Spleen (tissue), 13 donors: ENCODE measurements at places on chromosomes 7 and 10. TPM values are rescaled to one million over a fixed set of nuclear protein-coding genes. Genes with fewer than 3 reads are reported as not detected.
A peak's percentile ranks its signal among the peaks of the same experiment; 100 is the strongest.

VWA2 gene
- 0.02 TPM for polyA plus RNA-seq

NUPR2 gene
- polyA plus RNA-seq = not detected

GRCh38 chr7:1160670-1161021, 650 bp upstream of the ZFAND2A start:
- peak; percentile 89 for DNase-seq

DNA sequence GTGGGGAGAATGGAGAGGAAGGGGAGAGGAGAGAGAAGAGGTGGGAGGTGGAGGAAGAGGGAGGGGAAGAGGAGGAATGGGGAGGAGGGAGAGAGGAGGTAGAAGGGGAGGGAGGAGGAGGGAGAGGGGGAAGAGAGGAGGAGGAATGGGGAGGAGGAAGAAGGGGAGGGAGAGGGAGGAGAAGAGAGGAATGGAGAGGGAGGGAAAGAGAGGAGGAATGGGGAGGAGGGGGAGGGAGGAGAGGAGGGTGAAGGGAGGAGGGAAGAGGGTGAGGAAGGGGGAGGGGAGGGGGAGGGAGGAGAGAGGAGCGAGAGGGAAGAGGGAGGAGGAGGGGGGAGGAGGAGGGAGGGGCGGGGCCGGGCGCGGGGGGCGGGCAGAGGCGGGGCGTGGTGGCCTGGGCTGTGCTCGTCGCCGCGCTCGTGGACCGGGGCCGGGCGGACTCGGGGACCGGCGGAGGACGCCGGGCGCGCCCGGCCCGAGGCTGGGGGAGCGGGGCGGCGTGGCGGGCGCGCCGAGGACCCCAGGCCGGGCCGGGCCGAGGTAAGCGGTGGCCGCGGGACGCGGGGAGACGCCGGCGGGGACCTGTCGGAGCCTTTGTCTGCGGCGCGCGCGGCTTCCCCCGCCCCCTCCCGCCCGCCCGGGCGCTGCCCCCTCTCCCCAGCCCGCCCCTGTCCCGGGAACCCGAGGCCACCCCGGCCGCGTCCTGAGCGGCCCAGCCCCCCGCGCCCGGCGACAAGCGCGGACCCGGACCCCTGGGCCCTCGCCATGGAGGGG, at the start of gene SLC29A4:
TSS of gene SLC29A4 (plus strand) at position 401 of the 774 bp plus-strand sequence. CDS start 4,874 bp downstream, outside the sequence.
- no peak for DNase-seq

DNA sequence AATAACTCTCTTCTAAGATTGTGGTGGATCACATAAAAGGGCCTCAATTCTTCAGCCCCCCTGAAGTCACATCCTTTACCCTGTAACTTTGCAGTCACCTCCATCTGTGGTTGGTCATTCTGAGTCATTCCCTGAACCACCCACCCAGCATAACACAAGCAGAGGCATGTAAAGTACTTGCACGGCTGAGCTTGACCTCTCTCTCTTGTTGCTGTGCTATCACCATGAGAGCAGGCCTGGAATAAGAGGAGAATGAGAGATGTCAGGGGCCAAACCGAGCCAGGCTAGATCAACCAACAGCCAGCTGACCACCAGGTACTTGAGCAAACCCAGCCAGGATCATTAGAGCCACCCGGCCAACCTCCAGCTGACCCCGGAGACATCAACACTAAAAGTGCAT, 13.5 kb upstream of the STK17A start:
- no peak for DNase-seq
